Suprapubic skin (tissue), 4 donors: ENCODE measurements at places on chromosomes 13 and 19.

- DNase-seq = no peak
Observed at GRCh38 chr19:8655340-8655709, 24.9 kb downstream of the NFILZ start.

- no peak for DNase-seq
Observed at GRCh38 chr13:29760544-29760943, 89.9 kb downstream of the UBL3 start.

GRCh38 chr19:41131186-41131585, 17.0 kb downstream of the CYP2F1 start:
- DNase-seq = no peak

DNA sequence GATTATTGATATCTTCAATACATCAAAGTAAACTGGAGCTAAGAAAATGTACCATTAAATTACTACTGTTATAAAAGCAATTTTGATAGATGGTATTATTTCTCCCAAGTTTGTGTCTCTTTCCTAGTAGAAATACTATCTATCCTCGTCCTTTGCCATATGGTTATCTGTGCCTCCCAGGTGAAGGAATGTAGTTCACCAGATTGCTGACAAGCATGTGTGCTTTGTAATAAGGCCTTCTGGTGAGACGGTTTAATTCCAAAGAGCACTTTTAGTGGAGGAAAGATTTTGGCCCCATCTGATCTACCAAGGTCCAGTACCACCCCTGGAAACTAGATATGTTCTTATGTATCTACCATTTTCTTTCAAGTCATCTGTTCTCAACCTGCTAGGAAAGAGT, 243.6 kb downstream of the DLEU7 start:
- no peak for DNase-seq

DNA sequence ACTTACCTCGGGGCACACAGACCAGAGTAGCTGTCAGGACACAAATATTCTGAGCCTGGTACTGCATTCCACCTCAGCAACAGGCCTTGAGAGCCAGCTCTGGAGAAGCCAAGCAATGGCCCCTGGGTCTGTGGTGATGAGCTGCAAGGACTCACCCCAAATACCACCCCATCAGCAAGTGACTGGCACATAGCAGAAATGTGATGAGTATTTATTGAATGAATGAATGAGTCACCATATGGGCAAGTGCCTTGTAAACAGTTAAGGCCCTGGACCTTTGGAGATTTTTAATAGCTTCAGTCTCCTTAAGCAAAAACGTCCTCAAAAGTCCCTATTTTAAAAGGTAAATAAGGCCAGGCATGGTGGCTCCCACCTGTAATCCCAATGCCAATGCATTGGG, 18.2 kb downstream of the GSX1 start:
- no peak for DNase-seq
